Cerebellum (tissue), 4 donors: ENCODE measurements at places on chromosomes 1 and 21.
A peak's percentile ranks its signal among the peaks of the same experiment; 100 is the strongest.

DNA sequence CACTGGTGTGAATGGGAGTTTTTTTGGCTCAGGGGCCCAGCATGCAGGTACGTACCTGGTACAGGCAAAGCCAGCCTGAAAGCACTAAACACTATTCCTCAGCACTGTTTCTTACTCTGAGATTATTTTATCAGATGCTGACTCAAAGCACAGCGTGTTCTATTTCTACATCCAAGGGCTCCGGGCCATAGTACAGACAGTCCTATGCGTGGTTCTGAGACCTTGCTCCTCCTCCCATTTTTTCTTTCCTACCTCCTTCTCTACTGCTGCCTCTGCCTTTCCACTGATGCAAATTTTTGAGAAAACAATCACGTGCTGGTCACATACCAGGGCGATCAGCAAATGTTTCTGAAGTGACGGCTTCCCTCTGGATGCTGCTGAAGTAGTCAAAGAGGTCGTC is 36.3 kb downstream of the PDPN start:
- DNase-seq, result no peak

DNA sequence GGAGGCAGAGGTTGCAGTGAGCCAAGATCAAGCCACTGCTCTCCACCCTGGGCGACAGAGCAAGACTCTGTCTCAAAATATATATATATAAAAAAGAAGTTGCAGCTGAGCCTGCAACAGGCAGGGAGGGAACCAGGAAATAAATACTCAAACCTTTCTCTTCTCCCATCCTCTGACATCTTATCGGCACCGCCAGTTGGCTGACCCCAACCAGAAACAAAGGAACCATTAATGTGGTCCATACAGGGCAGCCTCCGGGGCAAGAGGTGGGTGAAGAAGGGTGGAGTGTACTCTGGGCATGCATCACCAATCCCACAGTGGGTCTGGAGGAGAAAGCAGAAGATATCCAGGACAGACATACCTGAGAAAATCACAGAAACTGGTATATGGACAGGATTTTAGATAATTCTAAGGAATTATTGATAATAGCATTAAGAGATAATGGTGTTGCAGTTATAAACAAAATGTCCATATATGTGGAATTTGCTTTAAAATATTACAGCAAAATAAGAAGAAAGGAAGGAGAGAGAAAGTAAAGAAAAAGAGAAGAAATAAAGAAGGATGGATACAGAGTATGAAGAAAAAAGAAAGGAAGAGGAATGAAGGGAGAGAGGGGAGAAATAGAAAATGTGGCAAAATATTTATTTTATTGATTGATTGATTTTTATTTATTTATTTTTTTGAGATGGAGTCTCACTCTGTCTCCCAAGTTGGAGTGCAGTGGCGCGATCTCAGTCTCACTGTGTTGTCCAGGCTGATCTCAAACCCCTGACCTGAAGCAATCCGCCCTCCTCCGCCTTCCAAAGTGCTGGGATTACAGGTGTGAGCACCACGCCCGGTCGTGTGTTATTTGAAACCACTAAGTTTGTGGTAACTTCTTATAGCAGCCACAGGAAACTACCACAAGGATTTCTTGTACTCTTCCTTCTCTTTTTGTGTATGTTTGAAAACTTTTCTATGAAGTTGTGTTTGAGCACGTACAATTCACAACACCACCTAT is 4.1 kb upstream of the PTAFR start:
- DNase-seq, result no peak

DNA sequence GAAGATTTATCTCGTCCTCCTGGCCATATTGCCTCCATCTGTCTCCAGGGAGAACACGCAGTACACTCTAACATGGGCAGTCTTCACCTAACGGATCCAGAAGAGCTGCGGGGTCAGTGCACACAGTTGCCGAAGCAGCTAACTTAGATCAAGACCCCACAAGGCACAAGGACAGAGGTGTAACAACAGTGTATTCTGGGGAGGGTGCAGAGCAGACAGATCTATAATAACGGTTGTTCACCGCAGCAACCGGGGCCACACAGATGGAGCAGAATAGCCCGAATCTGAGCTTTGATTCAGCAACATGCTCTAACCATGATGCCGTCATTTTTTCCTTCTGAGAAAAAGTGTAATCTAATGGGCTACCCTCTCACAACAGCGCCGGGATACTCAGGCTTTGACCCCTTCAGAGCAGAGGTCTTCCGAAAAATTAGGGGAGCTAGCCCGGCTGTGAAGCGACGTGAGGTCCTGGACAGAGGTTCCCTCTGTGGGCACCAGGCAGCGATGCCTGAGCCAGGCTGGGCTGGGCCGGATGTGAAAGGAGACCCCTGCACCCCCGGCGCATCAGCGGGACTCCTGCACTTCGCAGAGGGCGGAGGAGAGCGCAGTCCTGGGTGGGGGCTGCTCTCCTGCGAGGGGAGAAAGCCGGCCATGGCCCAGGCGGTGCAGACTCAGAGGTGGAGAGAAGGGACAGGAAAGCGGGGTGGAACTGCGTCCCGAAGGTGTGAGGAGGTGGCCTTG is 57.5 kb downstream of the BCL9 start:
- peak; percentile 35 for DNase-seq

GRCh38 chr1:204923626-204924012 is 53.0 kb downstream of the NFASC start:
- no peak for DNase-seq

DNA sequence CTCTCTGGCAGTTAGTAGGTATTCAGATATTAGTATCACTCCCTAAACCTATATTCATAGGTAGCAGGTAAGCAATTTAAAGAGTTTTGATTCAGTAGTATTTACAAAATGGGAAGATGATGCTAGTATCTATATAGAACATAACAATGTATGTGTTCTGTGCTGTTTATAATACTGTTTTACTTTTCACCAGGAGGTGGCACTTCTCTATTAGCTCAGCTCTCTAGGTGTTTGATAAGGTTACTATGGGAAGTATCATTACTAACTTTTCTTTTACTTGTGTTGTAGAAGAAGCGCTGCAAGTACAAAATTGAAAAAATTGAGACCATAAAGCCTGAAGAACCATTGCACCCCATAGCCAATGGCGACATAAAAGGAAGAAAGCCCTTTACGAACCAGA is 49.4 kb upstream of the FASLG start:
- DNase-seq, result no peak

GRCh38 chr1:199272139-199272544 is 633.3 kb downstream of the PTPRC start:
- DNase-seq, result no peak

- no peak for DNase-seq
Measured at GRCh38 chr1:39159224-39160036, 45.1 kb upstream of the MACF1 start.
